ENCODE measurements at places on chromosomes 1 and 21. TPM values are rescaled to one million over a fixed set of nuclear protein-coding genes. Genes with fewer than 3 reads are reported as not detected.

AADACL4 gene
- total RNA-seq: not detected

GRCh38 chr1:153945795-153946621 lies 510 bp downstream of the DENND4B start:
- H3K27me3 ChIP-seq: no peaks in the 10 kb centered on the region
- peaks cover 58% of the 10 kb centered on the region for H3K36me3 ChIP-seq
- peak overlapping the region; percentile 78 for H3K4me3 ChIP-seq
- DNase-seq: peak; percentile 97
- peak overlapping the region; percentile 95 for H3K27ac ChIP-seq
- H3K4me1 ChIP-seq: peaks cover 23% of the 10 kb centered on the region

MTOR gene
- 32.3 TPM for total RNA-seq

GRCh38 chr1:24771574-24771973 lies 26.3 kb downstream of the CLIC4 start:
- no peaks in the 10 kb centered on the region for H3K27me3 ChIP-seq
- H3K27ac ChIP-seq: peak overlapping the region; percentile 8
- peaks cover 34% of the 10 kb centered on the region for H3K4me1 ChIP-seq
- DNase-seq: no peak
- H3K36me3 ChIP-seq: no peaks in the 10 kb centered on the region

SPRR1B gene
- not detected for total RNA-seq

DNA sequence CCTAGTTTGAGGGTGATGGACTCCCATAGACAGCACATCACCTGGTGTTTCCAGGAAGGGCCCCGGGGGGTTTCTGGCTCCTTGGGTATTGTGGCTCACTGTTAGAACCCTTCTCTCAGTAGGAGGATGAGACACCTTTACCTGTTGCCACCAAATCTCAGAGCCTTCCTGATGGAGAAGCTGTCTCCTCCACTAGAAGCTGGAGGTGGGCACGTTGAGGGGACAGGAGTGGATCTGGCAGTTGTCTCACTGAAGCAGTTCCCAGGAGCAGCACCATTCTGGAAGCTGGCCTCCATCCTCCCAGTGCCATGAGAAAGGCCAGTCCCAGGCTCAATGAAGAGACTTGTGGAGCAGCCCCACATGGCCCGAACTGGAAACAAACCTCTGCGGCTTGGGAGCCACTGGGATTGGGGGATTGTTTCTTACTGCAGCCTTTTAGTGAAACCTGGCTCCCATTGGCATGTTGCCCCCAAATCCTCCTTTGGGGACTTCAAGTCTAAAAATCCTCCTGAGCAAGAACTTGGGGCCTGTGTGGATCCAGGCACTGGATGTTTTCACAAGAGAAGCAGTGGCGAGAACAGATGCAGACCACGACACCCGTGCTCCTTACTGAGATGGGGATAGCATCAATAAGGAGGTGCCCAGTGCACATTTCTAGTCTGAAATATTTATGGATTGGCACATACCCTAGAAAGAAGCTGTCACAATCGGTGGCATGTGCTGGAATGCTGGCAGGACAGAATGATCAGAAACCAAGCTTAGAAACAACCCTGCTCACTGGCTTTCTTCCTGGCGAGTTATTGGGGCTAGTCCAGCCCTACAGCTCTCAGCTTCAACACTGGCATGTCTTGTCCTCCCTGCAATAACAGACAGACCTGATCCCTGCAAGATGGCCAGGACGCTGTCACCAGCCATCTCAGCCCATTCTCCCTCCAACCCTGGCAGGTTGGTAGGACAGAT lies 223.7 kb upstream of the AJAP1 start:
- no peaks in the 10 kb centered on the region for H3K27me3 ChIP-seq
- H3K4me3 ChIP-seq: no peak overlapping the region
- no peak overlapping the region for H3K27ac ChIP-seq
- no peaks in the 10 kb centered on the region for H3K4me1 ChIP-seq
- H3K36me3 ChIP-seq: no peaks in the 10 kb centered on the region

ARF1 gene
- 397 TPM for total RNA-seq

ARHGEF10L gene
- total RNA-seq: 34.1 TPM

- no peaks in the 10 kb centered on the region for H3K4me1 ChIP-seq
- H3K4me3 ChIP-seq: no peak overlapping the region
- no peak overlapping the region for H3K27ac ChIP-seq
- H3K36me3 ChIP-seq: no peaks in the 10 kb centered on the region
- DNase-seq: no peak
These were observed 100.5 kb downstream of the GIPC2 start for GRCh38 chr1:78146205-78146771.

GRCh38 chr1:66757722-66758240 lies 5.5 kb downstream of the DYNLT5 start:
- peaks cover 5% of the 10 kb centered on the region for H3K4me1 ChIP-seq
- no peak overlapping the region for H3K27ac ChIP-seq
- H3K27me3 ChIP-seq: no peaks in the 10 kb centered on the region
- H3K36me3 ChIP-seq: no peaks in the 10 kb centered on the region
- no peak for DNase-seq

RABIF gene
- total RNA-seq: 10.0 TPM

- no peaks in the 10 kb centered on the region for H3K27me3 ChIP-seq
- no peak overlapping the region for H3K27ac ChIP-seq
- H3K4me3 ChIP-seq: no peak overlapping the region
These were observed 120.9 kb downstream of the GLUL start for GRCh38 chr1:182270731-182271130.

- no peaks in the 10 kb centered on the region for H3K27me3 ChIP-seq
- DNase-seq: no peak
These were observed 67.1 kb upstream of the UBE2U start for GRCh38 chr1:64136296-64136695.

DNA sequence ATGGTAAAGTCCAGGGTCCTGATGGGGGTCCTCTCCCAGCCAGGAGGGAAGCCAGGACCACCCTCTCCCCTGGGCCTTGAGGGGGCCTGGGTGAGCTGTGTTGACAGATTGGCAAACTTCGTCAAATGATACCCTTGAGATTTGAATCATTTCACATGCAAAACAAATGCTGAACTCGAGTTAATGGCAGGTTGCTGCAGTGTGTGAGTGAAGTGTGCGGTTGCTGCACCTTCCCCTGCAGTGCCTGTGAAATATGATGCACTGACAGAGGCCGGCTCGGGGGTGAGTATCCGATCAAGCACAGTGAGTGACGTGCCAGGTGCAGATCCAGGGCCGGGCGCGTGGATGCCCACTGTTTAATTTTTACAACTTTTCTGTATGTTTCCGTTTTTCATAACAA lies 5.7 kb upstream of the KRTAP12-1 start:
- no peak overlapping the region for H3K27ac ChIP-seq
- no peaks in the 10 kb centered on the region for H3K27me3 ChIP-seq
- H3K36me3 ChIP-seq: no peaks in the 10 kb centered on the region
- no peak overlapping the region for H3K4me3 ChIP-seq

NR1I3 gene
- total RNA-seq: not detected

- peaks cover 9% of the 10 kb centered on the region for H3K27me3 ChIP-seq
- H3K4me1 ChIP-seq: peaks cover 9% of the 10 kb centered on the region
- H3K36me3 ChIP-seq: no peaks in the 10 kb centered on the region
- DNase-seq: no peak
- no peak overlapping the region for H3K27ac ChIP-seq
These were observed 19.2 kb downstream of the RD3 start for GRCh38 chr1:211472724-211473123.

GRCh38 chr1:157044326-157044725 lies 1.2 kb downstream of the ARHGEF11 start:
- H3K4me3 ChIP-seq: peak overlapping the region; percentile 59
- no peaks in the 10 kb centered on the region for H3K36me3 ChIP-seq
- H3K4me1 ChIP-seq: peaks cover 46% of the 10 kb centered on the region

GRCh38 chr1:39898648-39899603 lies 2.8 kb downstream of the MYCL start:
- H3K4me3 ChIP-seq: no peak overlapping the region
- no peak overlapping the region for H3K27ac ChIP-seq
- no peaks in the 10 kb centered on the region for H3K27me3 ChIP-seq
- peaks cover 18% of the 10 kb centered on the region for H3K4me1 ChIP-seq
- H3K36me3 ChIP-seq: no peaks in the 10 kb centered on the region
- no peak for DNase-seq

GRCh38 chr1:151159373-151159772 lies 2.9 kb downstream of the TNFAIP8L2 start:
- H3K4me1 ChIP-seq: peaks cover 2% of the 10 kb centered on the region
- peak; percentile 5 for DNase-seq
- no peak overlapping the region for H3K4me3 ChIP-seq
- no peaks in the 10 kb centered on the region for H3K27me3 ChIP-seq

Measured in upper lobe of right lung (tissue), 1 donor.